Stimulated activated CD4-positive, alpha-beta T cell treated with anti-CD3 and anti-CD28 coated beads, TNF-alpha, amount 100 ng/mL, for 4 hours (primary cell): ENCODE measurements at places on chromosomes 16 and 17.

- no peak for DNase-seq
These were observed 83.4 kb upstream of the CLEC3A start for GRCh38 chr16:77938913-77939312.

DNA sequence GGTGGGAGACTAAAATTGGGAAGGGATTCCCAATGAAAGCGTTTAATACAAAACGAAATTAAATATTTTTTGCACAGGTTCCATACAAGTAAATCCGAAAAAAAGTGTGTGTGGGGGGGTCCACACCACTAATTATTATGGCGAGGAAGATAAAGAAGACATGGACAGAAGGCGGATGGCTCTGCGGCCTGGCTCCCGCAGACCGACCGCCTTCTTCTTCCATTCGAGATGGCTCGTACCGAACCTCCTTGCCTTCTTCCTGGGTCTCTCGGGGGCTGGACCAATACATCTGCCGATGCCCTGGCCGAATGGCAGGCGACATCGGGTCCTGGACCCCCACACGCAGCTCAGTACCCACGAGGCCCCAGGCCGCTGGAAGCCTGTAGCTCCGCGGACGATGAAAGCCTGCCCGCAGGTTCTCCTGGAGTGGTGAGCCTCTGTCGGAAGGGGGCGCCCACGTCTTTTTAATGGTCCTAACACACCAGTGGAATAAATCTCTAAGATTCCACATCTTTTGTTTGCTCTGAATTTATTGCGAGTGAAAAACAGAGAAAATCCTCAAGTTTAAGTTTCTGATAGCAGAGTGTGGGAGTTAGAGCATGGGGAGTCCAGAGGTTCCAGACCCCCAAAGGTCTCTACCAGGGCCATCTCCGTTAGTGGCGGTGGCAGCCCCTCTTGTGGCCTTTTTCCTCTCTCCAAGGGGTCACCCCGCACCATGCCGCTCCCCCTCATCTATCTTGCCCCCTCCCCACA is 1.4 kb downstream of the PRAC2 start:
- peak; percentile 61 for DNase-seq

DNA sequence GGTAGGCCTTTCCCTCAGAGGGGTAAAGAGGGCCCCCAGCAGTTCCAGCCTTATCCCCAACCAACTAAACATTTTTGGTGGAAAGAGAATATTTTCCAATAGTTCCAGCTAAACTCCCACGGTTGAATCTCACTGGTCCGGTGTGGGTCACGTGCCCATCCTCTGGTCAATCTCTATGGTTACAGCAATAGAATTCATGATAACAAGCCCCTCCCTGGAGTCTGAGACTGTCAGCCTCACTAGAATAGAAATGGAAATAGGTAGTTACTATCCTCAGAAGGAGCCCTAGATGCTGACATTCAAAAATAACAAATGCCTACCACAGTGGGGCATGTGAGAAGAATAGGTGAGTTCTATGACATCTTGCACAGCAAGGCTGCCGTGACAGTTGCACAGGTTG is 37.5 kb upstream of the LITAF start:
- DNase-seq = no peak

DNA sequence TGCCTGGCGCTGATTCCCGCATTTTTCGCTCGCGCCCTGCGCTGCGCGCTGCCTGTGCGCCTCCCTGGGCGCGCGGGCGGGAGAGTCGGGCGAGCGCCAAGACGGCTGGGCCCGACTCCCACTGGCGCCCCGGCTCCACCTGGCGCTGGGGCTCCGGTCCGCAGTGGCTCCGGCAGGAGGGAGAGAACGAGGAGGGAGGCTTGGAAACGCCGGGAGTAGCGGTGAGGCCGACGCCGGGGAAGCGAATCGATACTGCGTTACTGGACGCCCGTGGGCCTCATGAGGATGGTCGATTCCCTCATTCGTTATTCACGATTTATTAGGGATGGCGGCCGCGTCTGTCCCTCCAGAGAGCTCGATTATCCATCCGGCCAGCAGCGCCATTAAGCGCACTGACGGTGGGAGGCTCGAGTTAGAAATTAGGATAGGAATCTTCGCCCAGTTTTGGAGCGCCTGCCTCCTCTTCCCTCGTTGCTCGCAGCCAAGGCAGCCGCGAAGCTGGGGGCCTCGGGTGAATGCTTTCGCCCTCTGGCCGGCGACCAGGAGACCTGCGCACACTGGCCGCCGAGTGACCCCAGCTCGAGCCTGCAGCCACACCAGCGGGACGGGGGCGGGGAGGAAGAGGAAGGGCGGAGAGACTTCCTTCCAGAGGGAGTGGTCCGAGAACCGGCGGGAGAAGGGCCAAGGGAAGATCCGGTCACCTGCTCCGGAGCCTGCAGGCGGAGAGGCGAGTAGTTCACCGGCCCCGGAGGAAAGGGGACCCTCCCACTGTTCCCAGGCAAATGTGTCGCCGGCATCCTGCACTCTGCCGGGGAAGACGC is 1.3 kb upstream of the PCGF2 start:
- DNase-seq = no peak

GRCh38 chr16:65061935-65062518 is 59.8 kb downstream of the CDH11 start:
- DNase-seq = no peak

DNA sequence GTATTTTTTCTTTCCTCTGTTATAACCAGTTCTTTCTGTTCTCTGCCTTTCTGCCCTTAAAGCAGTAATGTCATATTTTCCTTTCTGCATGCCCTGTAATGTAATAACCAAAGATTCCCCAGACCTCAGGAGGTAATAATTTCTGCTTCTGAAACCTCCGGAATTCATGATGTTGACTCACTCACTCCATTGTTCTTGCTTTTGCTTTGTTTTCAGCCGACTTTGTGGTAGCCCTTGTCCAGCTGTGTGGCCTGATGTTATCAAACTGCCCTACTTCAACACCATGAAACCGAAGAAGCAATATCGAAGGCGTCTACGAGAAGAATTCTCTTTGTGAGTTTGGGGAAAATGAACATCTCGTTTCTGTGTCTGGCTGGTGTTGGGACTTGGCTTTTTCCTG is 55.9 kb downstream of the CDK12 start:
- DNase-seq = no peak

DNA sequence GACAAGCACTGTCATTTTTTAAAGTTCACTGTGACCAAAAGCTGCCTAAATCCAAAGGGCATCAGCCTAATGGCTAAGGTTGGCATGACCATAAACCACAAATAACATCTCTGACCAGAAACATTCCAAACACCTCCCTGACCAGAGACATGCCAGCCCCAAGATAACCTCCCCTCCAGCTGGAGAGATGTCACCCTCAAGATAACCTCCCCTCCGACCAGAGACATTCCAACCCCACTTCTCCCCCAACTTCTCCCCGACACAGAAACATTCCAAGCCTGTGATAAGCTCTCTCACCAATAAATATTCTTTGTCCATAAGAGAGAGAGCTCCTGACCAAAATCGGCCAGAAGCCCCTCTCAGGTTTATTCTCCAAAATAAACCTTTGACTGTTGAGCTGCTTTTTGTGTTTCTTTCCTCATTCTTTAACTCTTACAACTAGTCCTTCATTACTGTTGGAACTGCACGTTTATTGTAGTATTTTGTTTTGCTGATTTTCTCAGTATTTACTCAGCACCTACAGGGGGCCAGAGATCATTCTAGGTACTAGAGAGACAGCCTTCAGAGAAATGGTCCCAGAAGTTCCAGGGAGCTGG is 325.6 kb downstream of the SLC39A11 start:
- no peak for DNase-seq

- DNase-seq = no peak
These were observed 1.4 kb downstream of the WDR81 start for GRCh38 chr17:1725642-1726511.

- no peak for DNase-seq
These were observed 501.6 kb upstream of the PSMD7 start for GRCh38 chr16:73794994-73795393.

- DNase-seq = no peak
These were observed 28.7 kb downstream of the CDK5RAP3 start for GRCh38 chr17:47999582-47999981.

DNA sequence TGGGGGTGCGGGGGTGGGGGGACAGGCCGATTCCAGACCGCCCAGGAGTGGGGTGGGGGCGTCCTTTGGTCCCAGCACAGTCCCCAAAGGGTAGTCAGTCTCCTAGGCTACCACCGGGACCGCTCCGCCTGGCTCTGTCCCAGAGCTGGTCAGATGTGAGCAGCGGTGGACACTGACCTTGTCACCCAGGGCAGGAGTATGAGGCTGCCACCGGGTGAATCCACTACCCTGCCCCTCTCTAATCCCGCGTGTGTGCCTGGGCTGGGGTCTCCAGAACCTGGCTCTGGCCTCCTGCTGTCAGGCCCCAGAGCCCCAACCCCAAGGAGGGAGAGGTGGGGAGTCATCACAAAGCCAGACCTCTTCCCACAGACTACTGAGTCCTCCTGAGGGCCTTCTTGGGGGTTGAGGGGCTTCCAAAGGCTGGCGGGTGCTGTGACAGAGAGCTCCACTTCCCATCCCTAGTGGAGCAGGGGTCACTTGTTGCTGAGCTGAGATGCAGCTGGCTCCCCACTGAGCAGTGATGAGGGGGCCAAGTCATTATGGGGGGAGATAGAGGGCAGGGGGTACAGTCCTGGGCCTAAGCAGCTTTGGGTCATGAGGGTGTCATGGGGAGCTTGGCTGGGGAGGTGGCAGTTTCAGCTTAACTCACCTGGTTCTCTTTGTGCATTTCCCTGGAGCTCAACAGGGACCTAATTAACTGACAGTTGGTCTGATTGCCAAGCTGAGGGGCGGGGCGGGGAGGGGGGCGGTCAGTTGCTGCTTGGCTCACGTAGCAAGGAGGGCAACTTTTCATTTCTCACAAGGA is 1.2 kb downstream of the PPP1R1B start:
- DNase-seq = no peak

DNA sequence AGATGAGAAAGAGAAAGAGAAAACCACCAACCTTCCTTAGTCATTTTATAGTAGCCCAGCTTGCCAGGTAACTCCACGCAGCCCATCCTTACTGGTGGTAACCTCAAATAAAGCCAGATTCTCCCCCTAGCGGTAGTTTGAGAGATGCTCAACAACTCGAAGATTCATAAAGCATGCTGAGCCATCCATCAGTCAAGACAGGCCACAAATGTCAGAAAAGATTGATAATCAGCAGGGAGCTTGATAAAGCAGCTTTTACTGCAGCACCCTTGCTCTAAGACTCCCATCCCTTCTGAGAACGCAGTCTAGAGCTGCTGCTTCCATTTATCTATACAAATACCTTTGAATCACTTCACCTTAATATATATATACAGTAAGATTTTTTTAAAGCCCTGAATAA is 451.5 kb upstream of the HSBP1 start:
- no peak for DNase-seq

- no peak for DNase-seq
These were observed 27.5 kb downstream of the ASPA start for GRCh38 chr17:3503285-3503684.

GRCh38 chr17:79017546-79018369 is 6.2 kb upstream of the C1QTNF1 start:
- no peak for DNase-seq

DNA sequence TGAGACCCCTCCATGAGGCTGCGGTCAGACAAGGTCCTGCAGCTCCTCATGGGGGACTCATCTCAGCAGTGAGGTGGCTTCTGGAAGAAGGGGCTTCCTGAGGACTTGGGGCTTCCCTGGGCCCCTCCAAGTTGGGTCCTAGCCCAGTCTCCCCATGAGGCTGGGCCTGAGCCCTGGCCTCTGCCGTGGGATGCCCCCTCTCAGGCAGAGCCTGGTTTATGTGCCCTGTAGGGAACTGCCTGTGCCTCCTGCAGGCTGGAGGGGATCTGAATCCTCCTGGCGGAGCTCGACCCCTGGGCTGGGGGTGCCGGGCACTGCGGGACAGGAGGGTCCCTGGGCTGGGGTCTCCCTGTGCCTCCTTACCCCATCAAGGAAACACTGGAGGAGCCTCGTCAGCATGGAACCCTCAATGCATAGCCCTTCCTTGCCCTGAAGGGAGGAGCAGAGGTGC is 45.8 kb downstream of the TNFRSF13B start:
- DNase-seq = no peak

GRCh38 chr16:85541980-85542900 is 70.9 kb upstream of the GSE1 start:
- DNase-seq = no peak
